NCI-H1417 treated with DMSO at 0.1 percent for 48 hours (cell line): ENCODE measurements at places on chromosomes 2 and 18.

DNA sequence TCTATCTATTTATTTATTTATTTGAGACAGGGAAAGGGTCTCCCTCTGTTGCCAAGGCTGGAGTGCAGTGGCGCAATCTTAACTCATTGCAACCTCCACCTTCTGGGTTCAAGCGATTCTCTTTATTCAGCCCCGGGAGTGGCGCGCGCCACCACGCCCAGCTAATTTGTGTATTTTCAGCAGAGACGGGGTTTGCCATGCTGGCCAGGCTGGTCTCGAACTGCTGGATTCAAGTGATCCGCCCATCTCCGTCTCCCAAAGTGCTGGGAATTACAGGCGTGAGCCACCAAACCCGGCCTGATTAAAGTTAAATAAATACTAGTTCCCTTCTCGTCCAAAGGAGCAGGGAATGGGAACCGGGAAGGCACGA lies 4.2 kb upstream of the CTDSP1 start:
- no peak for DNase-seq

- no peak for DNase-seq
These were observed 3.4 kb downstream of the FANCL start for GRCh38 chr2:58237741-58238140.

DNA sequence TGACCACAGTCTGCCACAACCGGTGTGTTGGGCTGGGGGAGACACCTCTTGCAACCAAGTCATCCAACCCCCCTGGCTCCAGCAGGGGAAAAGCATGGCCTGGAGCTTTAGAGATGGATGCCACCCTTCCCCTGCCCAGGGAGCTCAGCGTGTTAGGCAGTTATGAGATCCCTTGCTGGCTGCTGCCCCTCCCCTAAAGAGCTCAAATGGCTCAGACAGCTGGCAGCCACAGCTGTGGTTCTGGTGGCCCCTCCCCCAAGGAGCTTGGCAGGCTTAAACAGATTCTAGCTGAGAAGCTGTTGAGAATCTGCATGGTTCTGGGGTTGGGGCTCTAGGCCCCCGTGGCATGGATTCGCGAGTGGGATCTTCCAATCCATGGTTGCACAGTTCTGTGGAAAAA lies 64.7 kb downstream of the TEX51 start:
- DNase-seq = no peak

GRCh38 chr18:4224031-4224704 lies 230.9 kb downstream of the DLGAP1 start:
- no peak for DNase-seq

DNA sequence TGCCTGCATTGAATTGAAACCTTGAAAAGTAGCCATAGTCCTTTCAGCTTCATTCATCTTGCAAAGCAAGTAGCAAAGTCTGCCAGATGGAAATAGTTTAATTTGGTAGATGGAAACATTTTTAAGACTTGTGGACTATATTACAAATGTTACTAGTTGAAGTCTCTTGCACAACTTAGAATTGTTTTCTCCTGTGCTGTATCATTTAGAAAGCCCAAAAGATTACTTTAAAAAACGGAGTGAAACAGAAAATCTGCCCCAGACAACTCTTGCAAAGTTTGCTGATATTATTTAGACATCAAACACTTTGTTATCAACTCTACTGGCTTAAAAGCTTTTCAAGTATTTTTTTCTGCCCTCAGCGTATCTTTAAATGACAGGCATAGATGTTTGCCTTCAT lies 335.0 kb downstream of the RPRM start:
- no peak for DNase-seq

- DNase-seq = no peak
These were observed 45.4 kb upstream of the ASB18 start for GRCh38 chr2:236309669-236310029.

DNA sequence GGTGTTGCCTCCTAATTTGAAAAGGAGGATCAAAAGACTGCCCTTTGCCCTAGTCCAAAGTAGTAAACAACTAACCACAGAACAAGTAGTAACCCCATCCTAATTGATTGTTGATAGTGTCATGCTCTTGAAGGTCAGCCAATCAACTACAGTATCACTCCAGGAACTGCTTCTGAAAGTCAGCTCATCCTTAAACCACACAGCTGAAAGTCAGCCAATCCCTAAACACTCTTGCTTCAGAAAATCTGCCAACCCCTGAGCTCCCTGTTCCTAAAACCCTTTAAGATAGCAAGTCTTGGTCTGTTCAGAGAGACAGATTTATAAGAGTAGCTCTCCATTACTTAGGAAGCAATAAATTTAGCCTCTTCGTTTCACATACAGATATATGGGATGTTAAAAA lies 51.6 kb upstream of the CPO start:
- no peak for DNase-seq

- DNase-seq = no peak
These were observed 34.2 kb downstream of the TRAPPC12 start for GRCh38 chr2:3413697-3414096.

DNA sequence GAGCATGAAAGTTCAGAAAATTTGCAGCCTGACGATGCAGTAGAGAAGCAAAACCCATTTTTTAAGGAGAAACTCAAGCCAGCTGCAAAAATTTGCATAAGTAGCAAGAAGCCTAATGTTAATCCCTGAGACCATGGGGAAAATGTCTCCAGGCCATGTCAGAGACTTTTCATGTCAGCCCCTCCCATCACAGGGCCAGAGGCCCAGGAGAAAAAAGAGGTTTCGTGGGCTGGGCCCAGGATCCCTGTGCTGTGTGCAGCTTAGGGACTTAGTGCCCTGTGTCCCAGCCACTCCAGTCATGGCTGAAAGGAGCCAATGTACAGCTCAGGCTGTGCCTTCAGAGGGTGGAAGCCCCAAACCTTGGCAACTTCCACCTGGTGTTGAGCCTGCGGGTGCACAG lies 533.0 kb downstream of the THSD7B start:
- DNase-seq = no peak

DNA sequence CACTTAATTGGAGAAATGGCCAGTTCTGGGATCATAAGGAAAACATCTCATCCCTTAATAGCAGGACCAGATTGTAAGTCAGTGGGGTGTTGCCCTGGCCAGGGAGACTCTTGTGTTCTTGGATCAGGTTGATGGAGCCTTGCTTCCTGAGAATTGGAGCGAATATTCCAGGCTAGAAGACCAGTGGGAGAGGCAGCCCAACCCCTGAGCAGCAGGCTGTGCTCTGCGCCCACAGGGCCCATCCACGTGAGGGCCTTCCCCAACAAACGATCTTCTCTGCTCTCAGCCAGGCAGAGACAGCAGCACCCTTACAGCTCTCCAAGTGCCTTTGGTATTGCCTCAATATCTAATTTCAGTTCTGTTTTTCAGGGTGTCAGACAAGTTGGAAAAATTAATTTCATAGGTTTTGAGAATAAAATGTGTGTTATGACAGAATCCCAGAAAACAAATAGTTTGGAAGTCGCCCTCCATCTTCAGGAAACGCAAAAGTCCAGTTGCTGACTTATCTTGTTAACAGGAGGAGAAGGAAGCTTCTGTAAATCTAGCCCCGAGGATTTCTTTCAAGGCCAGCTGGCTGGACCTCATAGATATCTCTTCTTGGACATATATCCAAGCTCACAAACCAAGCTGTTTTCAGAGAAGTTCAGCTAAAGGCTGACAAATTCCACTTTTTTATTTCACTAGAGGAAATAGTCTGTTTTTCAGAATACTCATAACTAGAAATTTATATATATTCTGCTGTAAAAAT lies 105.5 kb downstream of the COPS8 start:
- no peak for DNase-seq

- no peak for DNase-seq
These were observed 117.8 kb downstream of the DYM start for GRCh38 chr18:49342690-49343089.

GRCh38 chr2:180071797-180072196 lies 64.7 kb upstream of the CWC22 start:
- no peak for DNase-seq

DNA sequence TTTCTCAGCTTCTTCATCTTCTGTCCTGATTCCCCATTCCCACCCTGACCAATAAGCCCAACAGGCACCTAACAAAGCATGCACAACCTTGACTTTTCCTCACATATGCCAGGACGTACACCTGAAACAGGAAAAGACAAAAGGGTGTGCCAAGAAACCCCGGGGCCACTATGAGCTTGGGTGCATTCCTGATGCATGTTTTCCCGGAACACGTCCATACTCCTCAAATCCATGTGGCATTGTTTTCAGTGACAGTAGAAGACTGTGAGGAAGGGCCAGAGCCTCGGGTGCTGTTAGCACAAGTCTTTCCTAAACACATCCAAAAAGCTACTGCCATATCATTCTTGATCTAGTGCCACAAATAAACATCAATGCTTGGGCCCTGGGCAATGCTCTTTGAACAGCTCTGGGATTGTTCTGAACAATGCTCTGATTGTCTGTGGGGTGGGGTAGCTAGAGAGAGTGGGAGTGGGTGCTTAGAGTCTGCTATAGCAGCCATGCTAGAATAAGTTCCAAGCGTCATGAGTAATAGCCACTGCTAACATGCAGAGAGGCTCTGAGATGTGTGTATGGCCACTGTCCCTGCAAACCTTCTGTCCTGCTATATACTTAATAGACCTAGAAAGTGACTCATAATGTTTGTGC lies 181.7 kb upstream of the CRIM1 start:
- DNase-seq = no peak

- DNase-seq = no peak
These were observed 35.6 kb downstream of the PXDN start for GRCh38 chr2:1708476-1709334.

- no peak for DNase-seq
These were observed 30.3 kb upstream of the PDK1 start for GRCh38 chr2:172525601-172526000.

DNA sequence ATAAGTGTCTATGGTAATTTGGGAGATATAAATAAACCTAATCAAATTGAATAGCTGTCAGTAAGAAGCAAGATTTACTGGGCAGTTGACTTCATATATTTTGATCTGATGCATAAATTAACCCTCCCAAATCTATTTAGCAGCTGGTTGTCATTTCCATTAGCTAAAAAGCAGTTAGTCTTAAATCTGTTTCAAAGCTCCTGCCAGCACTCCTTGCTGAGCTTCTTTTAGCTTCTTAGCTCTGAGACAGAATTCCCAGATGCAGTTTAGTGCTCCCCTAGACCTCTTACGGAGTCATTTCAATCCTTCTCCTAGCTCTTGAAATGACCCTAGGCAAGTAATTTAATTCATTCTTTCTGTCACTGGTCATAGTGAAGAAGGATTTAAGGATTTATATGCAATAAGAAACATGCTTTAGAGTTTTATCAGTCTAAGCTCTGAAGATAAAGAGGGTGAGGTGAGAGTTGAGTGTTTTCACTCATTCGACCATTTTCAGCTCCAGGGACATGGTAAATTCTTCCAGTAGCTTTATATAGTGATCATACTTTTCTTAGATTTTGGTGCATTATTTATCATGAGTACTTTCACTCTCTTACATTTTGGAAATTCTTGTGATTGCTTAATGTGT lies 98.9 kb downstream of the PHLPP1 start:
- no peak for DNase-seq

DNA sequence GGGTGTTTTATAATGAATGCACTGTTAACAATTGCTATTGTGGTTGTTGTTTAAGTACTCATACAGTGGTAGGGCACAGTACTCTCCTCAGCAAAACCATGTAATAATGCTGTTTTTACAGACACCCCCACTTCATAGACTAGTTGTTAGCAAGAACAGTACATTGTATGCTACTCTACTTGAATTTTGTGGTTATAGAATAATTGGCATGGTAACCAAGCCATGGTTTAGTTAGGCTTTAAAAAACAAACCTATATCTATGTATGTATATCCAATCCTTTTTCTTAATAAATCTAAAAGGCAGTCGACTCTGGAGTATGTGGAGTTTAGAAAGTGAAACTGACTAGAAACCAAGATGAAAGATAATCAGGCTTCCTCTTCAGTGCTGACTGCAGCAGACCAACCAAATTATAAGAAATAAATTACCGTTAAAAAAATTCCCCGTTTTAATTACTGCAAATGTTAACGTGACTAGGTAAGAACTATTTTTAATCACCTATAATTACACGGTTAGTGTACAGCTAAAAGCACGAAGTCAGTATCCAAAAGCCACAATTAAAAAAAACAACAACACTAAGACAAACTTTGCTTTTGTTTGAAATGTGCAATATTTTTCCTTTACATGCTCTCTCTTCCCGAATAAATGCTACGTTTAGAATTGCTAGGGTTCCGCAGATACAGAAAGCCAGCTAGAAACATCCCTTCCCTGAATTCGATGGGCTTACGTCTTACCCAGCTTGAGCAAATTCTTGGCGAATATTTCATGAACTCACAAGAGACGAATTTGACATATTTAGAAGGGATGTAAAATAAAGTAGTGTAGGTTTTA lies 113.3 kb upstream of the SERTAD2 start:
- DNase-seq = peak; percentile 59

GRCh38 chr2:36530178-36530982 lies 67.6 kb downstream of the FEZ2 start:
- DNase-seq = no peak

DNA sequence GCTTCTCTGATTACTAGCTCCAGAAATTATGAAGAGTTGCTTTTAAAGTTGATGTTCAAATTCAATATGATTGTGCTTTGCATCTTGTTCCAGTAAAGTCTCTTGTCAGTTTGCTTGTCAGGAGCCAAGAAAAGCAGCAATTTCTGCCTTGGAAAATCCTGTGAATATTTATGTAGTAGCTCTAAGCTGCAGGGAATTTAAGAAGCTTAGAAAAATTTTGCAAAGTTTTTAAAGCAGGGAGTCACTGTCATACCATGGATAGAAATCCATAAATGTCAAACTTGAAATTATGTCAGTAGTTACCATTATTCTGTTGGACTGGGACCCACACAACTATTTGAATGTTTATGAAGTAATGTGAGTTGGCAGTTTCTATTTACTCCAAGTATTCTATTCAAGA lies 169.3 kb downstream of the TMEM200C start:
- DNase-seq = no peak

DNA sequence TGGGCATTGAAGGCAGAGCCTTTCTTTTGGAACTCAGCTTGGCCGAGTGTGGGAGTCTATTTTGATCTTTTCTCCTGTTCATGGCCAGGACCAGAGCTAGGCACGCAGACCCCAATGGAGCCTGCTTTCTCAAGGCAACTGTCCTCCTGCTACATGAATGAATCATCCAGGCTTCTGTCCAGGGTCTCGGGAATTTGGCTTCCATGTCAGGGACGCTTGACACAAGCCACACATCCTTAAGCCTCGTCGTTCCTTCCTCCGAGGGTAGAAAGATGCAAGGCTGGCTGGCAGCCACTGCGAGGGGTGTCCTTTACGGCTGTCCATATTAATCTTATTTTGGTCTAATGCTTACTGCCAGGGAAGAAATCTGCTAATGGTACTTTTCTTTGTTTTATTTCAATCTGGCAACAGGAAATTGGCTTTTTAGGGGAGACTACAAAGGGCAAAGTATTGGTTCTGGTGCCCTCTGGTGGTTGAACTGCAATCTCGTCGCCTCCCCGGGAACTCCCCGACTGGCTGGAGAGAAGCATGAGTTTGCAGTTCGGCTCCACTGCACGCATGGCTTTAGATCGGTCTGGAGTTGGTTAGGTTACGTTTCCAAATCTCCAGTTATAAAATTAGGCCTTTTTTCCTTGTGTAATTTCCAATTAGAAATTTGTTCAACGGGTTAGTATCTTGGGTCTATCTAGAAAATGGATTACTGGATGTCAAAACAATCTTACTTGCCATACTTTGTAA lies 135.2 kb downstream of the ALPK2 start:
- peak; percentile 65 for DNase-seq
